Naive thymus-derived CD4-positive, alpha-beta T cell (primary cell): ENCODE measurements at places on chromosomes 3 and 15. TPM values are rescaled to one million over a fixed set of nuclear protein-coding genes. Genes with fewer than 3 reads are reported as not detected.

GABRR3 gene
- not detected for polyA plus RNA-seq

RCN2 gene
- 40.2 TPM for polyA plus RNA-seq

DNA sequence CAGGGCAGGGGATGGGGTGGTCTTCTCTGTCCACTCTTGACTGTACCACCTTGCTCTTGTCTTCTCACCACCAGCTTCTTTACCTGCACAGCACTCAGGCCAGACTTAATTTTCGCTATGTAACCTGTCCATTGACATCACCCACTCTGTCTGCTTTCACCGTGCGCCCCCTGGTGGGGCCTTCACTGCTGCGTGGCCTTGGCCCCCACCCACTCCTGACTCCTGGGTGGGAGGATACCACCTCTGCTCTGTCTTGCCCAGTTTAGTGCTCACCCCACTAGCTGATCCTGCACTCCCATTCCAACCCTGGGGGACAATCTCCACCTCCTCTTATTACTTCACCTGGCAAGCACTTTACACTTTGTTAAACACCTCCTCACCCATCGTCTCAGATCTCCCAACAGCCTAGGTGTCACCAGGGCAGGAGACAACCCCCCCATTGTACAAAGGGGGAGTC lies 17.7 kb downstream of the PTH1R start:
- no peak overlapping the region for H3K4me3 ChIP-seq
- DNase-seq: peak; percentile 78
- H3K36me3 ChIP-seq: no peaks in the 10 kb centered on the region
- H3K4me1 ChIP-seq: no peaks in the 10 kb centered on the region
- no peak overlapping the region for H3K27ac ChIP-seq

DNA sequence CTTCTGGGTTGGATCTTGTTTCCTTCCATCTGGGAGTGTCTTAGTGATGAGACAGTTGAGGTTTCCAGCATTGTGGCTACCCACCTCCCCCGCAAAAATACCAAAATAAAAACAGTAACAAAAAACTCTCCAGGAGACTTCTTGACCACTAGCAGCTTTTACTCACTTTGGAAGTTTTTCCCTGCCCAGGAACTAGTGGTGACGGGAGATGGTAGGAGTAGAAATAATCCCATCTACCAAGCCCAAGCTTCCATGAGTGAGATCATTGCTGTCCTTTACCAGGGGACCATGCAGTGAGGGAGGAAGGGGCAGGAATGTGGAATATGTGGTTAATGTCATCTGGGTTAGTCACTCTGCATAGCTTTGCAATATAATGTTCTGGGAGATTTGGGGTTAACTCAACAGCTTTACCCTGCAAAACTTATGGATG lies 187.7 kb downstream of the ITPR1 start:
- no peak for DNase-seq
- H3K27me3 ChIP-seq: no peaks in the 10 kb centered on the region

DNA sequence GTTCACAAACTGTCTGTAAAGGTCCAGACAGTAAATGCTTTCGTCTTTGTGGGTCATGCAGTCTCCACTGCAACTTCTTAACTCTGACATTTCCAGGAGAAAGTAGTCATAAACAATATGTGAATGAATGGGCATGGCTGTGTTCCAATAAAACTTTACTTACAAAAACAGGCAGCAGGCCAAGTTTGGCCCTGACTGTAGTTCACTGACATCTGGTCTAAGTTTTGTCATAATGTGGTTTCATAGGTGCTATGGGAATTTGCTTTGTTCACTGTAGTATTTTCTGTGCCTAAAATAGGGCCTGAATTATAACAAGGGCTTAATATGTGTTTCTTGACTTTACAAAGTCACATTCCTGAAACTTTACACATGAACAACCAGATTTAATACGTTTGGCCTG lies 186.0 kb upstream of the KBTBD8 start:
- no peaks in the 10 kb centered on the region for H3K27me3 ChIP-seq
- no peaks in the 10 kb centered on the region for H3K36me3 ChIP-seq
- no peaks in the 10 kb centered on the region for H3K4me1 ChIP-seq
- DNase-seq: no peak

DNA sequence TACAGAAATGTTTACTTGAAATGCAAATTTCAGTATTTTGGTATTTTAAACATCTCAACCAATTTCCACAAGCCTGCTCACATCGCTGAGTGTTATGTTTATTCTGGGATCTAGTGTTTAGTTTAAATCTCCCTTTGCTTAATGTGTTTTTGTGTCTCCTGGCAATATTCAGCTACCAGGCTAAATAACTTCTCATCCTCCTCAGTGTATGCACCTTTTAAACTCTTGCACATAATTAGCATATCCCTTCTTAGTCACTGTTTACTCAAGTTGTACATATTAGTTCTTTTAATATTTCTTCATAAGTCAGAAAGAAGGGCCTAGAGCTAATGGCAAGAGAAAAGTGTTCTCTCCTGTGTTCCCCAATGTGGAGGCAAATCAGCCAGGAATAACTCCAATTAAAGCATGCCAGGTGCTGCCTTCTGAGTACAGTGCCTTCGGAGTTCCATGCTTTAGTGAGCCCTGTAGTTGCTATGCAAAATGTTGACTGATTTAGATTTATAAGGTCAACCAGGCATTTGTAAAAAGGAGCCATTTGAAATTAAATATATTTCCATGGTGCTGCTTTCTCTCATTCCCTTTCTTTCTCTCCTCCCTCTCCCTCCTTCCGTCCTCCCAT lies 234.3 kb downstream of the GAP43 start:
- no peak overlapping the region for H3K4me3 ChIP-seq
- no peak overlapping the region for H3K27ac ChIP-seq
- H3K4me1 ChIP-seq: no peaks in the 10 kb centered on the region
- no peaks in the 10 kb centered on the region for H3K36me3 ChIP-seq
- DNase-seq: no peak

DNA sequence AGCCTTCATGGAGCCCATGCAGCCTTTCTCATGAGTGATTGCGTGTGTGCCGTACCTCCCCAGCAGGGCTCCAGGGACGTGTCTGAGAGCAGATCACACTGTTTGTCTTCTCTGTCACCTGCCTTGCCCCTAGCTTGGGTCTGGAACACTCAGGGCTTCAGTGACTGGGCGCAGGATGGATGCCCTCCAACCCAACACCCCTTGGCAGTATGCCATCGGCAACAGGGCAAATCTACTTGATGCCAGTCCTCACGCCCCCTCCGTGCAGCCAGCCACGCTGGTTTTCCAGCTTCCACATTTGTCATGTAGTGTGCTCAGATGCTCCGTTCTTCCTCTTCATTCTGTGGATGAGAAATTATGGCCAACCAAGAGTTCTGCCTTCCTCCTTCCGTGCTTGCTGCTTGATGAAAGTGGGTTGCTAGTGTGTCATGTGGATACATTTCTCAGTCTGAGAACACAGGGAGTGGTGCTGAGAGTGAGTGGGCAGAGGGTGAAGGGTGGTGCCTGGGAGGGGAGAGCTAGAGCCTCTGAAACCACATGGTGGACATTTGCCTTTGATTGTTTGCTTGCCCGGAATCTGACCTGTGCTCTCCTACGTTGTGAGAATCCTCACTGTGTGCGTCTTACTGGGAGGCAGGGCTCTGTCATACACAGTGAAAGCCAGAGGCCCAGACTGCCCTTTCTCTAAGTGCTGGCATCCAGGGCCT lies 97.2 kb downstream of the FAM43A start:
- H3K36me3 ChIP-seq: no peaks in the 10 kb centered on the region
- H3K27ac ChIP-seq: no peak overlapping the region
- H3K27me3 ChIP-seq: no peaks in the 10 kb centered on the region
- H3K4me1 ChIP-seq: no peaks in the 10 kb centered on the region
- H3K4me3 ChIP-seq: no peak overlapping the region

DNA sequence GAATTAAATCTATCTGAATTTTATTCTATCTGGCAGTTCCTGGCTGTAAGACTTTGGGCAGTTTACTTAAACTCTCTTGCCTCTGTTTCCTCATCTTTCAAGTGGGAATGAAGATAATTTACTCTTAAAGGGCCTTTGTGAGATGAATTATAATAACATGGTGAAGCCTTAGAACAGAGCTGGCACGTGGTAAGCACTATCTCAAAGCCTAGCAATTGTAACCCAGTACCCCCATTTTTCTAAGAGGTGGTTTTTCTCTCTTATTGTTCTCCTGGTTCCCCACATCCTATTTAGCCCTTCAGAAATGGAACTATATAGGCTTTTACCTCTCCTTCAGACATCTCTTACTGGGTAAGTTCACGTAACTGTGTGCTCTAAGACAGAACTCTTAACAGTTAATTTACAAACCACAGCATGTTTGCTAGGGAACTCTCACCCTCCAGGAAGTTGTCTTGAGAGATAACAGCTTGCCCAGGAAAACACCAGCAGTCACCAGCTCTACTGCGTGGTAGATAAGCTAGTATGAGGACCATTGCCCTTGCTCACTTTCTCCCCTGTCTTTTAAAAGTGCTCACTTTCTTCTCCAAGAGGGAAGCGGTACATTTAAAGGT lies 12.3 kb upstream of the CRBN start:
- H3K27ac ChIP-seq: peak overlapping the region; percentile 66
- no peaks in the 10 kb centered on the region for H3K27me3 ChIP-seq
- H3K4me3 ChIP-seq: peak overlapping the region; percentile 18
- peaks cover 42% of the 10 kb centered on the region for H3K4me1 ChIP-seq
- DNase-seq: peak; percentile 32

CHDH gene
- polyA plus RNA-seq: not detected

GRCh38 chr3:32848215-32848614 lies 30.4 kb downstream of the TRIM71 start:
- no peaks in the 10 kb centered on the region for H3K27me3 ChIP-seq
- DNase-seq: no peak
- H3K27ac ChIP-seq: no peak overlapping the region
